ENCODE measurements at places on chromosomes 2 and 18.

- DNase-seq: no peak
Observed at GRCh38 chr2:70725505-70725904, 42.5 kb downstream of the ADD2 start.

DNA sequence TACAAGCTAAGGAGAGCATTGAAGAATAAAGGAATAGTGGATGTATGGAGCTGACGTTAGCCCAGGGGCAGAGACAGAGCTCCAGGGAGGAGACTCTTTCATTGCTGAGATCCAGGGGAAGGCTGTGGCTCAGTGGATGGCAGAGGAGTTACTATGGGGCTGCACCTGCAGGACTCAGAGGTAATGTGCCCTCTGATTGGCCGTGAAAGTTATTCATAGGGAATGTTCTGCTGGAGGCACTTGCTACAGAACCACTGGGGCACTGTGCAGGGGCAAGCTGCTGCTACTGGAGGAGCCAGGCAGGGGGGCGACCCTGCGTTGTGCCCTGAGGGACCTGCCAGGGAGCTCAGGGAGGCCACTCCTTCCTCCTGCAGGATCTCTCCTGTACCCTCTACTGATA, 199.2 kb downstream of the PTPRM start:
- DNase-seq: no peak

- no peak for DNase-seq
Observed at GRCh38 chr2:210277133-210277532, 37.8 kb downstream of the MYL1 start.

DNA sequence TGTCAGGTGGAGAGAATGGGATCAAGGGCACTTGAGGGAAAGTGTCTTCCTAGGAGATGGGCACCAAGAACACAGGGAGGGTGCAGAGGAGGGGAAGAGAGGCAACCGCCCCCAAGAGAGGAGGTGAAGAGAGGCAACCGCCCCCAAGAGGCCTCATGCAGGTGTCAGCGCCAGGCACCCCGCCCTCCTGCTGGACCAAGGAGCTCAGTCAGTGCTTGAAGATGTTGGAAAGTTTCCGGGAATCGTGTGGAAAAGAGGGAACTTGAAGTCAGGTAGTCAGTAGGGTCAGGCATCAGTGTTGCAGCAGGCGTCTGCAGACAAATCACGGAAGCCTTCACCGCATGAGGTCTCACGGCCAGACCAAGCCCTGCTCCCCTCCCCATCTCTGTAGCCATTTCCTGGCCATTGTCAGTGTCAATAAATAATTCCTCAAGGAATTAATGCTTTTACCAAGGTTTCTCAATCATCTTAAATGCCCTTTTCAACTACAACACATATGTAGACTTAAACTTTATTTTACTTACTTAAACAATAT, 353.1 kb downstream of the EIPR1 start:
- DNase-seq: no peak

GRCh38 chr2:163397451-163397850, 338.4 kb downstream of the FIGN start:
- no peak for DNase-seq

GRCh38 chr18:57025540-57025939, 121.3 kb upstream of the BOD1L2 start:
- no peak for DNase-seq

GRCh38 chr2:154140249-154141025, 268.7 kb downstream of the GALNT13 start:
- DNase-seq: no peak

GRCh38 chr2:139079311-139079710, 299.1 kb upstream of the NXPH2 start:
- no peak for DNase-seq

GRCh38 chr18:30487962-30488361, 554.6 kb downstream of the DSC3 start:
- DNase-seq: no peak

DNA sequence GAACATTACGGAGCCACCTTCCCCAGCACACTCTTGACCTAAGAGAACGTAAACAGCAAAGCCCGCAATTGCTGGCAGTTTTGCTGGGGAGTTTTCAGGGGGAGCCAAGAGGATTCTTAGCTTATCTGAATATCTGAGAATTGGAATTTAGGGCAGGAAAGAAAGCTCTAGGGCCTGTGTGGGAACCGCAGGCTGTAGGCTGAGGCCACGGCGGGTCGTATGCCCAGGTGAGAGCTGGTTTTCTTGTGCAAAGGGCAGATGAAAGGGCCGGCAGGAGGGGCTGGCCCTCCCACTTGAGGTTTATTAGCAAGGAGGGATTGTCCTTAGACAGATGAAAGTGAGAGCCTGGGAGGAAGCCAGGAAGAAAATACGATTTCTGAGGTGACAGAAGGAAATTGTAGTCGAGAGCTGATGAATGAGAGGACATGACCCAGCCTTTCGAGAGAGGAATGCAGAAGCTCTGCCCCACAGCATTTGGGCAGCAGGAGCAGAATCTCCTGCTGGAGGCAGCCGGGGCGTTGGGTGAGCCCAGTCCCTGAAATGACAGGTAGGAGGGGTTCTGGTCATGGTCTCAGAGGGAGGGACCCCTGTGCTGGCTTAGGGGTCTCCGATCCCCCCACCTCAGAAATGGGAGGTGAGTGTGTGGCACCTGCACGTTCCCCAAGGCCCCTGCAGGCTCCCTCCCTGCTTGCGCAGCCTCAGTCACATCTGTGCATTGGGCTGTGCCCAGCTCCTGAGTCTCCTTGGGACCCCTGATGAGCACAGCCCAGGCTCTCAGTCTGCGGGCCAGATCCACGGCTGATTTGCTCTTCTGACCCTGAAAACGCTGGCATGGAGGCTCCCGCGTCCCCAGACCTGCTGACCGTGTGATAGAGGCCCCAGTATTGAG, 61.1 kb downstream of the CABLES1 start:
- DNase-seq: no peak

DNA sequence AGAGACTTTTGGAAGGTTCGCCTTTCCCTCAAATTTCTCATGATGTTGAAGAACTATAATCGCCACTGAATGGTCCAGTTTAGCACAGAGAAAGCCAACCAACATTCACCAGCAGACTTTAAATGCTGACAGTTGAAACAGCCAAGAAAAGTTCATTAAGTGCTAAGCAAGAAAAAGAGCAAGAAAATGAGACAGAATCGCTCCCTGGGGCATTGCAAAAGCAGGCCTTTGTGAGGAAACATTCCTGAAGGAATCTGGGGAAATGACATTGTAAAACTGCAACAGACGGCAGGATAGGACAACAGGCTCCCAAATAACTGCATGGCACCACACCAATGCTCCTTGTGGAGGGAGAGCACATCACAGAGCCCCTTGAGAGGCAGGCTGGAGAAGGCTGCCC, 269.3 kb upstream of the ID2 start:
- peak; percentile 69 for DNase-seq

- no peak for DNase-seq
Observed at GRCh38 chr2:116922414-116922813, 892.1 kb upstream of the DDX18 start.

GRCh38 chr18:63752636-63753035, 22.6 kb upstream of the SERPINB7 start:
- DNase-seq: no peak

DNA sequence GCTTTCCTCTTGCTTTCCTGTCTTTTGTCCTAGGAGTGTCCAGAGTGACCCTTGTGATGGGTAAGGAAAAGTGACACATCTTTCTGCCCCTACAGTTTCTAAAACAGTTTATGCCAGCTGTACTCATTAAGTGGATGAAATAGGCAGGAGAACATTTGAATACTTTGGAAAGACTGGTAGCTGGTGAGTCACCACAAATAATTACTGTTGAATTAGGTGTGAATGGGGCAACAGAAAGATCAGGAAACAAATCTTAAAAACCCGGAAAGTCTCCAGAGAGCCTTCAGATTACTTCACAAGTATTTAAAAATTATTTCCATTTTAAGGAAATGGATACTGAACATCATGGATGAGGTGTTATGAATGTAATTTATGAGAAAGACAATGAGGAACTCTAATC, 278.5 kb downstream of the CLIP4 start:
- no peak for DNase-seq

DNA sequence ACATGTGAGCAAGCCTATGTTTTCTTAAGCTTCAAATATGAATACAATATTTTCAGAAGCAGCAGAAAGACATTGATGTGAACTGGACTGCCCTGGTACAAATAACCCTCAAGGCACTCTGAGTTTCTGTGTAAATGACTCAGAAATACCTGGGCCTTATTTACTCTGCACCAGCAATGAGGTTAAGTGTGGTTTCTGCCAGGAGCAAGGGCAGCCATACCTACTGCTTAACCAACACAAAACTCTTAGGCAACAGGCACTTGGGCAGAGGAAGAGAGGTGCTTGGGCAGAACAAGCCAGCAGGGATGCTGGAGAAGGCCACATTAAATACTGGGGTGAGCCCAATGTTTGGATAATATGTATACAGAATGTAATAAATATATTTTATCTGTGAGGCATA, 29.4 kb upstream of the ARL5A start:
- no peak for DNase-seq

DNA sequence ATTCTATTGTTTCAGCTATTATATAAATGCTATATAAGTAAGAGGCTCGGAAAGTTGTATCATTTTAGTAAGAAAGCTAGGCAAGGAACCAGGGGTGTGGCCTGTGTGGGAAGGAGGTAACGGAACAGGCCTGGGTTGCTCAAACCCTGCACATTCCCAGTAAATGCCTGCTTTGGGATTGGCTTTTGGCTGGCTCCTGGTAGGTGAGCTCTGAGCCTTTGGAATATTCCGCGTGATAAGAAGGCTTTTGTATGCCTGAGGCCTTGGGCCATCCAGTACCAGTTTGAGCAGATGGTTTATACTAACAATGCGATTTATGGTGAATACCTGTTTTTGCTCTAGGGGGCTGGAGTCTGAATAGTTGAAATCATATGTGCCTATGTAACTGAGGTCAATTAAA, 42.6 kb upstream of the CDH20 start:
- no peak for DNase-seq

DNA sequence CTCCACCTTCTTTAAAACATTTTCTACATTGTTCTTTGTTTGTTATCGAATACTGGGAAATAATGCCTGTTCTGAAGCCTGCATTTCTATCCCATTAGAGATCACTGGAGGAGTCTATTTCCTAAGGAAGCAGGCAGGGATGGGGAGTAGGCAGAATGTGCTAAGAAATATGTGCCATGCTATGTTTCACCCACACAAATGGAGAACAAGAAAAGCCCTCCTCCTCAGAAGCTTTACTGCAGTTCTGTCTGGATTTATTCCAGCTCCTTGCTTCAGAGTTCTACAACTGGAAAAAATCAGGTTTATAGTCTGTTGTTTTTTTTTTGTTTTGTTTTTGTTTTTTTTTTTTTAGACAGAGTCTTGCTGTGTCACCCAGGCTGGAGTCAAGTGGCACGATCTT, 825.1 kb downstream of the SLC4A3 start:
- DNase-seq: no peak

GRCh38 chr2:181371782-181372645, 85.2 kb upstream of the ITGA4 start:
- no peak for DNase-seq

DNA sequence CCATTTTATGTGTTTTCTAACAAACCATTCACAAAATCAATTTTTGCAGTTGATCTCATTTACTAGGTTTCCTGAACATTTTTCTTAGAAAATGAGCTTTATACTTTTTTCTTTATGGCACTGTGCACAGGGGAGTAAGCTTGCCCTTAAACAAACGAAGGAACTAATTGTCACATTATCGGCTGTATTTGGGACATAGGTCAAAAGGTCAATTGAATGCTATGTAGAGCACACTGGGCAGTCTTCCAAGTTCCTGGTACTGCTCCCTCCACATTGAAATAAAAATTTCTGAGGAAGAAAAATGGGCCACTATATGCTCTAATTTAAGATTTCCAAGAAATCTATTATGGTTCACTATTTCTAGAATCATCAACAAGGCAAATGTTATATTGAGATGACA, 93.6 kb upstream of the TMEFF2 start:
- DNase-seq: no peak

DNA sequence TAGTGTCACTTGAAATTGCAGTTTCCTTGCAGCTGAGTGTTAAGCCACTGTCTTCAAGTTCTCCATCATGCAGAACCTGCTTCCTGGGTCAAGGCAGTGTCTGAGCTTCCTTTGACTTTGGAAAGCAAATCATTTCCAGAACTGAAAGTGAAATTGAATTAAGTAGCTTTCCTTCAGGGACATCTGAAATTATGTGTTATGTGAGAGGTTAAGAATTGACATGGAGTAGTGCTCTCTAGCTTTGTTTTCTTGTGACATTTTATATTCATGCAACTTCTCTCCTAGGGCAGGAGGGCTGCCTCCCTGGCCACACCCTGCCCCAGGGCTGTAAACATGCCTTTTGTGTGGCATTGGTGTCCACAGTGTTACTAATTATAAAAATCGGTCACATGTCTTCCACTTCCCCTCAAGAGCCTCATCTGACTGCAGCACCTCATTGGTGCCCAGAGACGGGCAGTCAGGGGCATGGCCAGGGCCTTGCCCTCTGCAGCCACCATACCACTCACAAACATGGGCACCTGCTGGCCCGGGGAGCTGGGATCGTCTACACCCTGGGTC, 14.4 kb downstream of the RAB12 start:
- DNase-seq: peak; percentile 20

DNA sequence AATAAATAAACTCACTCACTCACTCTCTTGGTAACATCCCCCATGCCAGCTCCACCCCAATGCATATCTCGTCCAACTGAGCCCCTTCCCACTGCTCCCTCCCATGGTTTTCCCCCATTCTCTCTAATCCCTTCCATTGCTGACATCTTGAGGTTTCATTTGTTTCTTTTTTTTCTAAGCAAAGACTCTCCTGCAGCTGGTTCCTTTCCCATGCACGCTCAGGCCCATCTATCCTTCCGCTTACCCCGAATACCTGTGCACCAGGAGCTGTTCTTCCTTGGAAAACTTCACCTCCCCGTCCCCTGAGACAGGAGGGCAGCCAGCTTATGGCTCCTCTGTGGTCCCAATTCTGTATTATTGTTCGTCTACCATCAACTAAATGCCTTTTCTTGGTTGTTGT, 41.7 kb upstream of the IGFBP2 start:
- no peak for DNase-seq

- DNase-seq: peak; percentile 80
Observed at GRCh38 chr2:32559136-32559535, 68.7 kb upstream of the TTC27 start.

- no peak for DNase-seq
Observed at GRCh38 chr18:40630496-40630895, 1324.5 kb upstream of the PIK3C3 start.

DNA sequence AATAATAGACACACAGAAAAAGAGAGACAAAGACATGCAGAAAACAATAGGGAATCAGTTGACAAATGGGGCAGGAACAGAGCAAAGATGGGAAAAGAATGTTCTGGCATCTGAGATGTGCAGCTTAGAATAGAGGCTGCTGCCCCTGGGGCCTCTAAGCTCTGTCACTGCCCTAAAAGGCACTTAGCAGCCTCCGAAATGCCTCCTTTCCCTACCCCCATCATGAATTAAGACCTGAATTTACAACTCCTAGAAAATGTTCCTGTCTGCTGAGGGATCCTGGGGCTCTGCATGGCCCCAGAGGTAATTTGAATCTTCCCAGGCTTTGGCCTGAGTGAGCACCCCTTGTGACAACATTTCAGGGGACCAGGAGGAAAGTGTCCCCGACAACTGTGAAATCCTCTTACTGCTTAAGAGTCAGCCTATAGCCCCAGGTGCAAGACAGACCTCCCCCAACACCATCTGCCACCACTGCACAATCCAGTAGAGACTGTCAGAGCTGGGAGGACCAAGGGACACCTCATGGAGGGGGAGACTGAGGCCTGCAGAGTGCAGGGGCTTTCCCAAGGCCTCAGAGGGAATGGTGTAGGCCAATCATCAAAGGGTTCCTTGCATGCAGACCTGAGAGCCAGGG, 24.8 kb downstream of the MRPL35 start:
- DNase-seq: no peak
